ENCODE measurements at places on chromosomes 11 and 22. TPM values are rescaled to one million over a fixed set of nuclear protein-coding genes. Genes with fewer than 3 reads are reported as not detected.

The FAM83F gene
- polyA plus RNA-seq: 0.67 TPM

The KRTAP5-11 gene
- polyA plus RNA-seq: 1.0 TPM

The ESRRA gene
- 28.0 TPM for polyA plus RNA-seq

The GAL gene
- 9.1 TPM for polyA plus RNA-seq

The GTSE1 gene
- 11.5 TPM for polyA plus RNA-seq

Data from spinal cord (tissue), 10 donors.